ENCODE measurements at places on chromosomes 16 and 17.

GRCh38 chr17:1830288-1830687, 483 bp downstream of the RPA1 start:
- DNase-seq: no peak

DNA sequence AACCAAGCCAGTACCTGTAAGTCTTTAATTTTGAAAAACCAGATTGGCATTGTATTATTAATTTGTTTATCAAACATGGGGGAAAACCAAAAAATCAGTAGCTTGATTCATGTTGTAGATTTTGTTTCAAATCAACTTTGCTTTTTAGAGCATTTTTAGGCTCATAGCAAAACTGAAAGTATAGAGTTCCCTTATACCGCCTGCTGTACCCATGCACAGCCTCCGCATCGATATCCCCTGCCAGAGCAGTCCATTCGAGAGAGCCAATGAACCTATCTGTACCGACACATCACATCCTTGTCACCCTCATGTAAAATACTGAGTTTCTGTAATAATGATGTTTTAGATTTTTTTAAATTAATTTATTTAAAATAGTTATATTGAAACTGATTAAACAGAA, 16.2 kb upstream of the MRC2 start:
- DNase-seq: no peak

GRCh38 chr16:84633622-84634021, 14.7 kb upstream of the KLHL36 start:
- no peak for DNase-seq

DNA sequence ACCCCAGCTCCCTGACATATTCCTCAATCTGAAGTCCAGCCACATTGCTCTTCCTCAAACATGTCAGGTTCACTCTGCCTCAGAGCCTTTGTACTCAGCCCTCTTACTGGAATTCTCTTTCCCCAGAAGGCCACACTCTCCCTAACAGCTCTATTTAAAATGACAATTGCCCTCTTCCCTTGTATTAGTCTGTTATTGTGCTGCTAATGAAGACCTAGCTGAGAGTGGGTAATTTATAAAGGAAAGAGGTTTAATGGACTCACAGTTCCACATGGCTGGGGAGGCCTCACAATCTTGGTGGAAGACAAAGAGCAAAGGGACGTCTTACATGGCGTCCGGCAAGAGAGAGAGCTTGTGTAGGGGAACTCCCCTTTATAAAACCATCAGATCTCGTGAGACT, 46.0 kb downstream of the HS3ST2 start:
- DNase-seq: no peak

DNA sequence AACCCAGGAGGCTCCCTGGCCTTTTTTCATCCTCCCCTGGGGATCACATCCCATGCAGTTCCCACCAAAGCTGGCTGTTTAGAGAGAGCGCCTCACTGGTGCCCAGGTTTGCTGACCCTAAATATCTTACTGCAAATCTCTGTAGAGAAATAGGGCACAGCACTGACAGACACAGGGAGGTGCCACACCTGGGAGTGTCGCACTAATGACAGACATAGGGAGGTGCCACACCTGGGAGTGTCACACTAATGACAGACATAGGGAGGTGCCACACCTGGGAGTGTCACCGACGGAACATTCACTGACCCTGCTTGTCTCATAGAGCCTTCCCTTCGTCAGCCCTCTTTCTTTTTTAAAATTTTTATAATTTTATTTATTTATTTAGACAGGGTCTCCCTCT, 25.6 kb downstream of the UNK start:
- DNase-seq: no peak

- DNase-seq: no peak
Observed at GRCh38 chr17:34307110-34307509, 12.1 kb upstream of the CCL8 start.

- no peak for DNase-seq
Observed at GRCh38 chr17:57213180-57213825, 43.0 kb upstream of the MSI2 start.

GRCh38 chr17:19002805-19003542, 1.6 kb downstream of the FAM83G start:
- no peak for DNase-seq

DNA sequence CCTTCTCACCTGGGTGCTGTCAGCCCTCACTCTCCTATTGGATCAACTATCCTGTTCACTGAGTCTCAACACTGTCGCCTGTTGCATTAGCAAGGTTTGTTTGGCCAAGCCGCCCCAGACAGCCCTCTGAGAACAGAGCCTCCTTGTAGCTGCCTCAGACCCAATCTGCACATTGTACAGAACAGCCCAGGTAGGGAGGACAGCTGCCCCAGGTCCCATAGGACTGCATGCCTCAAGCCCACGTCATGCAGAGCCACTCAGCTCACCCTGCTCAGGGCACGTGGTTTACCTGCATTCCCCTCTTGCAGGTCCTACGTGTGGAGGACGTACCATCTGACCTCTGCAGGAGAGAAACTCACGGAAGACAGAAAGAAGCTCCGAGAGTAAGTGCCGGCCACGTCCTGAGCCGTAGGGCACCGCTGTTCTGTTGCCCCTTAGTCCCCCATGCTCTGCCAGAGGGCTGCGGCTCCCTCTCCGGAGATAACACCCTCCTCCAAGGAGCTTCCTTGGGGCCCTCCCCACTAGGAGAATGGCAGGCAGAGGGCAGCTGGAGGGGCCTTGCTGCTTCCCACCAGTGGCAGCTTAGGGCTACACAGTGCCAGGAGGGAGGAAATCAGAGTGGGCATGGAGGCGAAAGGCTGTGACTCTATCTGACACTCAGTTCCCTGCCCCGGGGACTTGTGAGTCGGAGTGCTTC, 2.8 kb downstream of the SNRNP25 start:
- no peak for DNase-seq

DNA sequence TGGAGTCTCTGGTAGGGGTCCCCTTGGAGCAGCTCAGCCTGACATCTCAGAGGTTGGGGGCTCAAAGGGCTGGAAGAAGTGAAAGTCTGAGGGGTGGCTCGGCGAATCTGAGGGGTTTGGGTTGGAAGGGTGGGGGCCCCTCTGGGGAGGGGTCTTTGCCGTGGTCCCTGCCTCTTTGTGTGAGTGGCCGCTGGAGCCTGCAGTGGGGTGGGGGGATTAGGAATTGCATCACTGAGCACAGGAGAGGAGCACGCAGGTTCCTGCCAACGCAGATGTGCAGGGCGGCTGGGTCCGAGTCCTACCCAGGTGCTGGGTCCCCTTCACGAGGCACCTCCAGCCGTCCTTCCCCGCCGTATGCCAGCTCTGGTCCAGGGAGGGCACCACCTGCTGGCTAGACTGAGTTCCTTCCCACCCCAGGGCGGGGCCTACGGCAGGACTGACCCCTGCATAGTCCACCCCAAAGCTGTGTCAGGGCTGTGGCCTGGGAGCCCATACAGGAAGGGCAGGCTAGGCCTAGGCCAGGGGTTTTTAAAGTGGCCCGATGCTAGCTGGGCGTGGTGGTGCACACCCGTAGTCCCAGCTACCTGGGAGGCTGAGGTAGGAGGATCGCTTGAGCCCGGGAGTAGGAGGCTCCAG, 9.9 kb downstream of the FMNL1 start:
- DNase-seq: no peak

- no peak for DNase-seq
Observed at GRCh38 chr17:28524476-28525424, 18.6 kb downstream of the FOXN1 start.

GRCh38 chr17:33816842-33817617, 438.1 kb upstream of the CCL2 start:
- DNase-seq: no peak

- DNase-seq: no peak
Observed at GRCh38 chr17:61495161-61495857, 43.1 kb downstream of the TBX4 start.

DNA sequence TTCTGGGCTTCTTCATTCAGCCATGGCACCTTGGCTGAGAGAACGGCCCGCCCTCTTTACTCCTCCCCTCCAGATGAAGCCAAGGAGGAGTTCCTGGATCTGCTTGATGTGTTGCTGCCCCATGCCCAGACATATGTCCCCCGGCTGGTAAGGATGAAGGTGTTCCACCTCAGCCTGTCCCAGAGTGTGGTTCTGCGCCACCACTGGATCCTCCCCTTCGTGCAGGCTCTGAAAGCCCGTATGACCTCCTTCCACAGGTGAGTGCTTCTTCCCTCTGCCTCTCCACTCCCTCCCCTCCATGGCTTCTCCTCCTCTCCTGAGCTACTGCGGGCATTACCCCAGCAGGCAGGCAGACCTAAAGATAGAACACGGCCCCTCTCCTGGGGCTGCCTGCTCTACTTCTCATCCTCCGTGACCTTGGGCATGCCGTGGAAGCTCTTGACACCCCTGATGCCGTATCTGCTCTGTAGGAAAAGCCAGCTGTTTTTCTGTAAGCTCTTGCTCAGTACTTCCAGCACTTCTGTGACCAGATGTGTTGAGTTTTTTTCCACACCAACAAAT, 8.7 kb downstream of the USB1 start:
- DNase-seq: no peak

- DNase-seq: no peak
Observed at GRCh38 chr16:84056933-84057332, 14.3 kb upstream of the SLC38A8 start.

- no peak for DNase-seq
Observed at GRCh38 chr16:81432937-81433557, 11.6 kb upstream of the CMIP start.

GRCh38 chr16:80526418-80527061, 14.3 kb upstream of the DYNLRB2 start:
- DNase-seq: peak; percentile 54

GRCh38 chr17:27341041-27341471, 47.1 kb downstream of the WSB1 start:
- no peak for DNase-seq

- no peak for DNase-seq
Observed at GRCh38 chr16:10631886-10632285, 51.5 kb upstream of the EMP2 start.

DNA sequence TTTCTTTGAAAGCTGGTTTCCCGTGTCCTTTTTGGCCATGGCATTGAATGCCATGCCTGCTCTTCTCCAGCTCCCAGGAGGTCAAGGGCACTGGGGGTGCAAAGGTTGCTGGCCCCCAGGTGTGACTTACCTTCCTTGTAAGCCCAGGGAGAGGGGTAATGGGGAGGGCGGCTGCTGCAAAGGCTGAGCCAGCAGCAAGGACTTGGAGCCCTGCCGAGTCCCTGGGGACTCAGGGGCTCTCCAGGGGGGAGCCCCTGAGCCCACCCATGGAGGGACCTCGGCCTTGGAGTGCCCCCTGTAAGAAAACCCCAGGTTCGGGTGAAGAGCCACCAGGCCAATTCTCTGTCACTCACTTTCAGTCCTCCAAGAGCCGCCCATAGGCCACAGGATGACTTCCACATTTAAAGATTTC, 5.9 kb upstream of the CCL22 start:
- DNase-seq: peak; percentile 21

- DNase-seq: peak; percentile 40
Observed at GRCh38 chr16:55809851-55810250, 23.0 kb downstream of the CES1 start.

DNA sequence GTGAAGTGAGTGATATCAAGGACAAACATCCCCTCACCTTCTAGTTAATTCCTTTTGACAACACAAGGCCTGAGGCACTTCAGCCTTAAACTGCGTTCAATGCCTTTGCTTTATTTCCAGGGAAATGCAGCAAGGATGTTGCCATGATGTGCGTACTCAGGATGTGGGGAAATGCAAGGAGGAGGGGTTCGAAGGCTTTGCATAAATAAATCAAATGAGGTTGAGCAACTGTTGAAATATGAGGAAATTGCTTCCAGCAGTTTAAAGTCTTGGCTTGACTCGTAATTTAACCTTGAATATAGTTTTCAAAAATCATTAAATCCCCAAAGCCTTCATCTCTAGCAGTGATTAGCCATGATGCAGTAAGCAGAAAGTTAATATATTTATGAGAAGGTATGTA, 81.8 kb upstream of the CCL2 start:
- DNase-seq: no peak

GRCh38 chr17:81932333-81932983, 4.6 kb downstream of the PYCR1 start:
- no peak for DNase-seq

DNA sequence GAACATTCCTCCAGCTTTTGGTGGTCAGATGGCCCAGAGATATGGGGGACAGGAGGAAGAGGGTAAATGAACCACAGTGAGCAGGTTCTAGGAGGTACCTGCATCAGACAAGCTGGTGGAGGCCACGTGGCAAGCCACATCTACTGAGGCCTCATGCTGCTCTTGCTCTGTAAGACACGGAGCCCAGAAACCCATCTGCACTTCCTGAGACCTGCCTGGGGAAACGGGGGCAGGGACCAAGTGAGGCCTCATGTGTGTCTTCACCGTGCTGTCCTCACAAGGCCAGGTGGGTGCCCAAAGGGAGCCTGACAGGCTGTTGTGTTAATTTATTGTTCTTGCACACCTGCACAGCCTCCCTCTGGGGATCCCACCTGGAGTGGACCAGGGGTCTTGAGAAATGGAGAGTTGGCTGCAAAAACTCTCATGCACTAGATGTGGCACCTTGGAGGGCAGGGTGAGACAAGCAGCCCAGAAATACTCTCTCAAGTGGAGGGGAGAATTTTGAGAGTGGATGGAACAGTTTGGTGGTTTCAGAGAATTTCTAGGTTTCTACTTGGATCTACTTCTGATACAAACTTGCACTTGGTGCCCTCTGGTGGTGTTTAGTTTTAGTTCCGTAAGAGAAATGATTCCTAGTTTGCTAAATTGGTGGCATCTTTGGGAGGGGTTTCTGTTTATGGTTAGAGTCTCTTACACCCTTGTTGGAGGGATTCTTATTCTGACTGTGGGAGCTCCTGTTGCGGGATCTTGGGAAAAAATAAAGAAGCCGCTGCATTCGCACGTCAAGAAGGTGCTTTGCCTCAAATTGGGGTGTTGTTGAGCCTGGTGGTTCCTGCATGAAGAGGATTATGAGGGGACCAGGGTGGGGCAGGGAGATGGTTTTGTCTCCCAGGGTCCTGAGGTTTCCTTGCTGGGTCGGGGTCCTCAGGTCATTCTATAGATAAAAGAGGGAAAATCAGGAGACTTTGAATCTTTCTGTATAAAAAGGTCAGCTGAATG, 47.5 kb downstream of the SLC6A2 start:
- peak; percentile 40 for DNase-seq

GRCh38 chr17:16989230-16989952, 17.5 kb upstream of the TNFRSF13B start:
- DNase-seq: no peak

GRCh38 chr17:79745641-79746105, 14.9 kb downstream of the ENPP7 start:
- DNase-seq: no peak

GRCh38 chr16:54176376-54176901, 110.1 kb downstream of the IRX3 start:
- peak; percentile 93 for DNase-seq

GRCh38 chr17:72713701-72714100, 378.8 kb downstream of the SLC39A11 start:
- DNase-seq: no peak

Measured in left lobe of liver (tissue), 2 donors.